ENCODE measurements at places on chromosomes 12 and 14.
A peak's percentile ranks its signal among the peaks of the same experiment; 100 is the strongest.

- DNase-seq, result no peak
Observed at GRCh38 chr14:104397956-104398355, 181.6 kb upstream of the C14orf180 start.

DNA sequence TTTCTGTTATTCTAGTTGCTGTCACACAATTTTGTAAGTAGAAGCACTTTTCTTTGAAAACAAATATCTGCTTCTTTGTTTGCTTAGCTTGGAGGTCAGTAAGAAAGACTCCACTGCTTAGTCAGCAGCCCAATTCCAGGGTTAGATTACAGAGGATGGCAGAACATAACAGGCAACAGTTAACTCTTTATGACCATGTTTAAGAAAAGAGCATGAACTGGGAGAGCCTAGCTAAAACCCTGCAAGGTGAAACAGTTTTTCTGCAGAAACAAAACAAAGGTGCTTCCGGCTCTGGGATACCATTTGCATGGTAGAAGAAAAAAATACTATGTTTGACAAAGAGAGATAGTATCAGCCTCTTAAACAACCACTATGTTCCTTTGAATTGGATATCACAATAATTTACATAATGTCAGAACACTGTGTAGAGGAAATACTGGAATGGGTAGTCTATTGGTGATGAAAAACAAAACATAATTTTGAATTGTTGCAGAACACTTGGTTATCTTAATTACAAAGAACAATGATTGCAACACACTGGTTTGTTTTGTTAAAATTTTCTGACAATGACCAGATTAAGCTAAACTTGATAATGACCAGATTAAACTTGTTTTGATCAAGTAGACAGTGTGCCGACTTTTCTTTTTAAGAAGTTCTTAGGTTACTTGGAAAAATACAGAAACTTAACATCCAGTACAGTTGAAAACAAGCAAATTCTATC, 22.4 kb upstream of the PPM1H start:
- no peak for DNase-seq

DNA sequence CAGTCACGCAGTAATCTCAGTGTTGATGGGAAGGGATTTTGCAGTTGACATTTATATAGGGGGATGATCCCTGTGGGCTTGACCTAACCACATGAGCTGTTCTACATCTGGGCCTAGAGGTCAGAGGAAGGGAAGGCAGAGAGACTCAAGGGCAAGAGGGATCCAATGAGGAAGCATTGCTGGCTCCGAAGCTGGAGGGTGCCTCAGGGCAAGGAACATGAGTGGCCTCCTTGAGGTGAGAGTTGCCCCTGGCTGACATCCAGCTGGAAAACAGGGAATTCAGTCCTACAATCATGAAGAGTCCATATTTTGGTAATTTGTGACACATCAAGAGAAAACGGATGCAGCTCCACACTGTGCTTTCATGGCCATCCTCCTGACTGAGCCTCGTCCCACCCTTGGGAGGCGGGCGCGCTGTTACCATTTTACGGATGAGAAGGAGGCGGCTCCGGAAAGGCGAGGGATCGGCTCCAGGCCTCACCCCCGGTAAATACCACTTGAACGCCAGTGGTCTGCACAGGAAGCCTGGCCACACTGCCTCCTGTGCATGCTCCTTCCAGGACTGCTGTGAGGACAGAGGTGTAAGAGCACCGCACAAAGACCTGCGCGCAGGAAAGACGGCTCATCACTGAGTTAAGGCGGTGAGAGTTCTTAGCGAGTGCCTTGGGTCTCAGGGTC, 18.5 kb upstream of the FKBP4 start:
- DNase-seq, result no peak

DNA sequence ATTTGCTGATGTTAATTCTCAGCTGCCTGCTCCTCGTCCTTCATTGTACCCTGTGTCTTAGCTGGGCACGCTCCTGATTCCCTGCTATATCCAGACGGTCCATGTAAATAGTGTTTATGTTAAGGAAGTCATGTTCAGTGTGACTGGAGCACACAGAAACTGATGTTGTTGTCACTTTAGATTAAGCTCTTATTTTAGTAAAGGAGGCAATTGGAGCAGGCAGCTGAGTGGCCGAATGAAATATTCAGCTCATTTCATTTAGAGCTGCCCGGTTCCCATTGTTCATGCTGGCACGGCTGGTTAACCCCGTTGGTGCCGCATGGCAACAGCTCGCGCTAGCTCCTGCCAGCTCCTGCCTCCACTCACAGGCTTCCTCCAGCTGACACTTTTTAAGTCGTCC, 446.8 kb upstream of the SOX5 start:
- no peak for DNase-seq

DNA sequence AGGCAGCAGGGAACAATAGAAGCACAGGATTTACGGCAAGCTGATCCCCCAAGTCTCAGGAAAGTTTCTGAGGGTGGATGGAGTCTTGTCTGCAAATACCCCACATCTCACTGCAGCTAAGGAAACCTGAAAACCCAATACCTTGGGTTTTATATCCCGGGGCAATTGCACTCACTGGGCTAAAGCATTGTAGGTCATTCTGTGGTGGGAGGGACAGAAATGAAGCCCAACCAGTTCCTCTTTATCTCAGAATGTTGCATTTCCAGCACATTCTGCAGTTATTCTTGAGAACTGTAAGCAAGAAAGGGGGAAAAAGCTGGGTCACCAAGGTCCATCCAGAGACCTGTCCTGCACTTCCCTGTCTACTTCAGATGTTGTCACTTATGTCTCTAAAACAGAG, 39.8 kb downstream of the C12orf42 start:
- DNase-seq, result no peak

DNA sequence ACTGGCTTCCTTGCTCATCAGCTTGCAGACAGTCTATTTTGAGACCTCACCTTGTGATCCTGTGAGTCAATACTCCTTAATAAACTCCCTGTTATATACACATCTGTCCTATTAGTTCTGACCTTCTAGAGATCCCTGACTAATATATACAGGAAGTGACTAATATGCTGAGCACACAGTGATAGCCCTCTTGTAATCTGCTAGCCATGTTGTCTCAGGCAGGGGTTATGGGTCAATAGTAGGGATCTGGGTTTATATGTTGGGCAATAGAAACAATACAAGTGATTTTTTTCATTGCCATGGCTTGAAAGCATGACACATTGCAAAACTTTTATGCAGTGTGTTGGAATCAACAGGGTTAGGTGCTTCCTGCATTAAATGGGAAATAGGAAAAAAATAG, 562.2 kb downstream of the GALC start:
- no peak for DNase-seq

DNA sequence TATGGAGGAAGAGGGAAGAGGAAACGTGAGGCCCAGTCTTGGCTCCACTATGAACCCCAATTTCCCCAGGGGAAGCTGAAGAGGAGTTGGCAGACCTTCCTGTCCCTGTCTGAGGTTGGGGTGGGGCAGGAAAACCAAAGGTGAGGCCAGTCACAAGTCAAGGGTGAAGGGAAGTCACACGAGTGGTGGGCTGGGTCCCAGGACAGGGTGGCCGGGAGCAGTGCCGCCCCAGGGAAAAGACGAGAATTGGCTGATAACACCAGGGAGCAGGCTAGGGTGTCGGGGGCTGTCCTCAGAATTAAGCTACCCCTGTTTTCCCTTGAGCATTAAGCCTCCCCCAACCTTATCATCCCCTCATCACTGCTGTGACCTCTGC, 3.1 kb downstream of the VDR start:
- no peak for DNase-seq

DNA sequence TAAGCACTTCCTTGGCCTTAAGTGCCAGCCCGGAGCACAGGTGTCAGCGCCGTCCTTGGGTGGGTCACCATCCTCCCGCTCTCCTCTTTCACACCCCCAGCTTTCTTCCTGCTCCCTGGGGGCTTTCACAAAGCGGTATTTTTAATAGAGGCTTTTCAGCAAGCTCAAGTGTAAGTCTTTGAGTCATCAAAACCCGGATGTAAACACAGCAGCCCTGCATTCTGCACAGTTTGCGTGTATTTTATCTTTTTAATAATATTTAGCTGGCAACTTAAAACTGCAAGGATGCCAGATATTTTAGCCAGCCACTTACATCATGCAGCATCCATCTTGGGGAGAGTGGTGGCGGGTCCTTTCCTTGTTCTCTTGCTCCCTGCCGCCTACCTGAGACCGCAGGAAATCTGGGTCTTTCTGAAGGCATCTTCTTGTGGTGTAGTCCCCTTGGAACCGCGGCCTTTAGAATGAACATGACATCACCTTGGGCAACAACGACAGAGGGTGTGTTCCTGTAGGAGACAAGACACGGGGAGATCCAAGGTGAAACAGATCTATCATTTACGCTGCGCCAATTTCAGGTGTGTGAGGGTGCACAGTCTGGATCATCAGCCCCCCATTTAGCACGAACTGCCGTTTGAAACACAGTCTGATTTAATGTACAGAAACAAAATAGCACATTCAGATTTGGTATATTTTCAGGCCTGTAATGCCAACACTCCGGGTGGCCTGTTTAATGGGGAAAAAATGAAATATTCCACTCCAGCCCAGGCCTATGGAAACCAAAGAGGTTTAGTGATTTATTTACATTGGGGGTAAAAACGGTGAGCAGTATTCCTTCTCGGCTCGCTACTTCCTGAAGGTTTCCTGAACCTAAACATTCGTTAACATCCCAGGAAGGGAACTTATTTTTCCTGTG, 12.5 kb upstream of the IRF2BPL start:
- peak; percentile 37 for DNase-seq

GRCh38 chr12:109920261-109920780, 20.2 kb downstream of the TCHP start:
- no peak for DNase-seq

DNA sequence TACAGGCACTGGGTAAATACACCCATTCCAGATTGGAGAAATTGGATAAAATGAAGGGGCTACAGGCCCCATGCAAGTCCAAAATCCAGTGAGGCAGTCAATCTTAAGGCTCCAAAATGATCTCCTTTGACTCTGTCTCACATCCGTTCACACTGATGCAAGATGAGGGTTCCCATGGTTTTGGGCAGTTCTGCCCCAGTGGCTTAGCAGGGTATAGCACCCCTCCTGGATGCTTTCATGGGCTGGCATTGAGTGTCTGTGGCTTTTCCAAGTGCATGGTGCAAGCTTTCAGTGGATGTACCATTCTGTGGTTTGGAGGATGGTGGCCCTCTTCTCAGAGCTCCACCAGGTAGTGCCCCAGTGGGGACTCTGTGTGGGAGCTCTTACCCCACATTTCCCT, 427.2 kb downstream of the TRHDE start:
- DNase-seq, result no peak

- no peak for DNase-seq
Observed at GRCh38 chr14:83709116-83709515, 1820.8 kb upstream of the FLRT2 start.

- DNase-seq, result no peak
Observed at GRCh38 chr12:7884689-7885088, 12.0 kb upstream of the SLC2A14 start.

GRCh38 chr14:101823511-101824120, 62.1 kb downstream of the PPP2R5C start:
- DNase-seq, result peak; percentile 79

DNA sequence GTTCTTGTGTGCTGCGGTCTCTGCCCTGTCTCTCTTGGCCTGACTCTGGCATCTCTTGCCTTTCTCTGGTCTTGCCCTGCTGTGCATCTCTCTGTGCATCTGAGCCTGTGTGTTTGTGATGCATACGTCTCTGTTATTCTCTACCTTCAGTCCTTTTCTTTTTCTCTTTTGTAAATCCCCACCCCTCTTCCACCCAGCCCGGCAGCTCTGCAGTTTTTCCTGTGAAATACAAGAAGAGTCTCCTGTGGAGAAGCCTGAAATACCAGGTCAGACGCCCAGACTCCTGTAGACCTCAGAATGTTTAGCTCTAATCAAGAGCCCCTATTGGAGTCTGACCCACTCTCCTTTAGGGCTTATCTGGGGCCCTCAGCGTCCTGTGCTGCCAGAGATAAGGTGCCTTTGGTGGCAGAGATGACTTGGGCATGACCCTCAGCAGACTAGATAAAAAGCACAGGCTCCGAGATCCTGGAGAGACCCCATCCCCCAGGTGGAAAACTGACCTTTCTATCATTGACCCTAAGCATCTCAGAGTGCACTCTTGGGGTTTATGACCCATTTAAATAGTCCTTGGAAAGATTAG, 167.5 kb upstream of the SRRM4 start:
- no peak for DNase-seq

DNA sequence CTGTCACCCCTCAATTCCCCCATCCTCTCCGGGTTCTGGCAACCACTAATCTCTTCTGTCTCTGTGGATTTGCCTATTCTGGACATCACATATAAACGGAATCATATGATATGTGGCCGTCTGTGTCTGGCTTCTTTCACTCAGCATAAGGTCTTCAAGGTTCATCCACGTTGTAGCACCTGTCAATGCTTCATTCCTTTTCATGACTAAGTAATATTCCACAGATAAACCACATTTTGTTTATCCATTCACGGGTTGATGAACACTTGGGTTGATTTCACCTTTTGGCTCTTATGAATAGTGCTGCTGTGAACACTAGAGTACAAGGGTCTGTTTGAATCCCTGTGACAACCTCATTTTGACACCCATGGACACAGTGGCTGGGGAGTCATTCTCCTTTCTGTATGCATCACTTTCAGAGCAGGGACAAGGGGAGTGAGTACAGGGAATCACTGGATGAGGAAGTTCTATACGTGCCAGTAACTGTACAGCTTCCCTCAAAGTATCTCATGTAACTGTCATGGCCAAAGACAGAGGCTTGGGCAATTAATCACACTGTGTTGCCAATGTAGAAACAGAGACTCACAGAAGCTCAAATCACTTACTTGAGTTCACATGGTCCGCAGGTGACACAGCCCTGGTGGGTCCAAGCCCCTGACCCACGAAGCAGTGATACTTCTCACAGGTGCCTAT, 10.9 kb upstream of the TESC start:
- no peak for DNase-seq

All from CD4-positive, alpha-beta T cell treated with Interleukin-1 beta for 1 hour (primary cell).